ENCODE measurements at places on chromosomes 6 and 20. TPM values are rescaled to one million over a fixed set of nuclear protein-coding genes. Genes with fewer than 3 reads are reported as not detected.

DNA sequence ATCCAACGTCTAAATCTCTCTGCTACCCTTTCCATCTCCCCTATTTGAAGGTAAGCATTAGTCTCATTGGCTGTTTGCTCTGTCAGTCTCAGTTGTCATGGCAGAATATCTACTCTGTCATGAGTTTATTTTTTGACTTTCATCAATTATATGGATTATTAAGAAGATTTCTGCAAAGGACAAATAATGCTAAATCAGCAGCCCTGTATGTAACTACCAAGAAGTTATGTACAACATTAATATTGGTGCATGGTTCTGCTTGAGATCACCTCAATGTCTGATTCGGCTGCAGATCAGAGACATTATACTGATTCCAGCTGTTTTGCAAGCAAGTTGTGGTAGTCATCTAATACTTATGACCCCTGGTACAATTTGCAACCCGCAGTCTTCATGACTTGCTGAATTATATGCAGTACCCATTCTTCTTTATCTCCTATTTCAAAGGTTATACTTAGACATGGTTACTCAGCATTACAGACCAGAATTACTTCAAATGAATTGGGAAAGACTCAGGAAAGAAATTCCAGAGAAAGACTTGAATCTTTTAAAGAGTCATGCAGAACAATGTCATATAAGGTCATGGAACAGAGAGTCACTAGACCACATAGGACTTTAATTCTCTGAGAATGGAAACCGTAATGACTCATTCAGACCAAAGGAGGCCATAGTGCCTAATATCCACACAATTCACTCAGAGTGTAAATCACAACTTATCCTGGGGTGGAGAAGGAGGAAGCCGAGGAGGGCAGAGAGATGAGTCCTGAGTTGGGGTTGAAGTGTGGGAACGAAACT, 201.4 kb downstream of the IBTK start:
- DNase-seq = no peak

- DNase-seq = no peak
These were observed 230.8 kb downstream of the LRFN2 start for GRCh38 chr6:40356242-40356910.

GRCh38 chr6:168288781-168289570, 30.6 kb downstream of the DACT2 start:
- no peak for DNase-seq

- DNase-seq = no peak
These were observed 76.5 kb downstream of the ZNF217 start for GRCh38 chr20:53517146-53517545.

- DNase-seq = no peak
These were observed at the start of gene IL20RA for GRCh38 chr6:137044366-137045221. Gene IL20RA (minus strand): TSS chr6:137044965. CDS start chr6:137044728, 237 bp downstream.

Gene SAMD5
- total RNA-seq = 9.7 TPM

DNA sequence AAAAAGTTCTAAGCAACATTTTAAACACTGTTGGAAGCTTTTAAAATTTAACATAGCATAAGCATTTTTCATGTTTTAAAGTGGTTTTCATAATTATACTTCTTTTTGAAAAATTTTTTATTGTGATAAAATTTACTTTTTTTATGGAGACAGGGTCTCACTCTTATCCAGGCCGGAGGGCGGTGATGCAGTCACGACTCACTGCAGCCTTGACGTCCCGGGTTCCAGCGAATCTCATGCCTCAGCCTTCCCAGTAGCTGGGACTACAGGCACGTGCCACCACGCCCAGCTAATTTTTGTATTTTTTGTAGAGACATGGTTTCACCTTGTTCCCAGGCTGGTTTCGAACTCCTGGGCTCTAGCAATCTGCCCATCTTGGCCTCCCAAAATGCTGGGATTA, 46.1 kb upstream of the TULP4 start:
- DNase-seq = no peak

GRCh38 chr6:137112067-137112355, 61.4 kb downstream of the IL22RA2 start:
- DNase-seq = no peak

DNA sequence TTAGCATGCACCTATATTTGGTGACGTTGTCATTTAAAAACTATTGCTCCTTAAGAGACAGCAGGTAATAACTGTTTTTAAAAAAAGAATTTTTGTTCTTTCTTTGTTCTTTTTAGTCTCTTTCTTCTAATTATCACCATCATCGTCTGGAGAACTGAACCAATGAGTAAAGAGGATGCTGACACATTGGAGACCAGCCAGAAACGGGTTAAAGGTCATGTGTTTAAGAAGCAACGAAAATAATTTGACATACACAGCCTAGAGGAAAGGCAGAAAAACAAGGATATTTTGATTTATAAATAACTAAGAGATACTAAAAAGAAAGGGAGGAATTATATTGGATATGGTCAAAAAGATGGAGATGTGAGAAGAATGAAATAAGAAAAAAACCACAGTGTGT, 19.2 kb upstream of the FYN start:
- DNase-seq = no peak

Gene MOXD1
- 22.5 TPM for total RNA-seq

DNA sequence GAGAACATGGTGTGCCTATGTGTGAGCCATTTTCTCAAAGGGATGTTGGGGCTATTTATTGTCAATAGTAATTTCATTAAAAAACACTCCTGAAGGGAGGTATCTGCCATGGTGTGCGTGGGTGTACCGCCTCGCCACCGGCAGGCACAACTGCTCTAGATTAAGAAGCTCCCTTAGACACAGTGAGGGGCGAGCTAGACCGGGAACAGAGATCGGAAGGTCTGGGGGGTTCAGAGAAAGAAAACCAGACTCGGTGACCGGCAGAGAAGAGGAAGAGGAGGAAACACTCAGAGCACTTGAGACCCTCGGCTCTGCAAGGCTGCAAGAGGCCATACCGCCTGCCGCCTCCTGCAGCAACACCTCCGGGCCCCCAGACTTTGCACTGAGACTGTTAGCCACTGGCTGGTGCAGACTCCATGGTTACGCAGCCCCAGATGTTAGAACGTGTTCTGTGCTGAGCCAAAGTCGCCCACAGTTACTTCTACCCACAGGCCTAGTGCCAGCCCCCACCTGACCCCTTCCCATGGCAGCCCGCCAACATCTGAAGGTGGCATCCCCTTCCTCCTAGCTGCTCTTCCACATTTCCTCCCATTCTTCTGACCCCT, 18.1 kb downstream of the PXDC1 start:
- no peak for DNase-seq

All from esophagus squamous epithelium (tissue), 5 donors.